ENCODE measurements at places on chromosomes 2 and 18. TPM values are rescaled to one million over a fixed set of nuclear protein-coding genes. Genes with fewer than 3 reads are reported as not detected.

DNA sequence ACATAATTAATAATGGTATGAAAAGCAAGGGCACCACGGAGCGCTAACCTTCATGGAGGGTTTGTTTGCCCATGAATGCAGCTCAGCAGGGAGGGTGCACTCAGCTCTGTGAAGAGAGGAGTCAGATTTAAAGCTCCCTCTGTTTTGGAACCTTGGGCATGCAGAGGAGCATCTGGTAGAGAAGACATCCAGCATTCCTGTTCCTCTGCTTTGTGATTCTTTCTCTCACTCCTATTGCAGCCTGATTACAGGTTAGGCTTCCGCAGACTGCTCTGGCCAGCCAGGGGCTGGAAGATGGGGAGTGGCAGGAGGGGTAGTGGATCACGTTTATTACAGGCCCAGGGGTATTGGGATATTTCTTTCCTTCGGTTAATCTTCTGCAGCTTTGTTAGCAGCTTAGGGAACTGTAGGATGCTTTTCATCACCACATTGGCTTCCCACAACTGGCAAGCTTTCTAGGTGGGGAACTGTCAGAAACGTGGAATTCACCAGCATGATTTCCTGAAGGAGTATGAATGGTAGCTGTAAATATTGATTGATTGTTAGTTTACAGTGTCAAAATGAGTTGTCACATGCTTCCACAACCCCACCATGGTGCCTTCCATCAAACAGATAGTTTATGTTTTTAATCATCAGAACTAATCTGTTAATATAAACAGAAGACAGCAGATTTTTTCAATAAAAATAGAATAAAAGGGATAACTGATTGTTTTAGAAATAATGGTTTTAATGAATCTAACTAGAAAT is 201.1 kb downstream of the VAPA start:
- DNase-seq = no peak

GRCh38 chr18:9751371-9752031 is 43.4 kb downstream of the RAB31 start:
- DNase-seq = peak; percentile 66

The ZNF385B gene
- total RNA-seq = 4.9 TPM

The PLEKHM3 gene
- total RNA-seq = 29.9 TPM

- DNase-seq = peak; percentile 83
Measured at GRCh38 chr2:104521247-104521646, 332.7 kb upstream of the POU3F3 start.

Data from esophagus muscularis mucosa (tissue), 4 donors.